ENCODE measurements at places on chromosomes 1 and 21.

DNA sequence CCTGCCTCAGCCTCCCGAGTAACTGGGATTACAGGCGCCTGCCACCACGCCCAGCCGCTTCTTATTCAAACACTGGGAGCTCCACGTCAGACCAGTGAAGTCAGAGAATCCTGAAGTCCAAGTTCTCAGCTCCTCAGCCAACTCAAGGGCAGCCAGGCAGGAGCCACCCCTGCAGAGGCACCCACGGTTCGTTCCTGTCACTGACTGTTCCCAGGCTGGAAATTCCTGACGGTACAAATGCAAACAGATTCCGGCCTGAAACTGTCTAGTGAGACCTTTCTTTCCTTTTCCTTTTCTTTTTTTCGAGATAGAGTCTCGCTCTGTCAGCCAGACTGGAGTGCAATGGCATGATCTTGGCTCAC, 11.7 kb downstream of the SLC35E2B start:
- no peak for DNase-seq

DNA sequence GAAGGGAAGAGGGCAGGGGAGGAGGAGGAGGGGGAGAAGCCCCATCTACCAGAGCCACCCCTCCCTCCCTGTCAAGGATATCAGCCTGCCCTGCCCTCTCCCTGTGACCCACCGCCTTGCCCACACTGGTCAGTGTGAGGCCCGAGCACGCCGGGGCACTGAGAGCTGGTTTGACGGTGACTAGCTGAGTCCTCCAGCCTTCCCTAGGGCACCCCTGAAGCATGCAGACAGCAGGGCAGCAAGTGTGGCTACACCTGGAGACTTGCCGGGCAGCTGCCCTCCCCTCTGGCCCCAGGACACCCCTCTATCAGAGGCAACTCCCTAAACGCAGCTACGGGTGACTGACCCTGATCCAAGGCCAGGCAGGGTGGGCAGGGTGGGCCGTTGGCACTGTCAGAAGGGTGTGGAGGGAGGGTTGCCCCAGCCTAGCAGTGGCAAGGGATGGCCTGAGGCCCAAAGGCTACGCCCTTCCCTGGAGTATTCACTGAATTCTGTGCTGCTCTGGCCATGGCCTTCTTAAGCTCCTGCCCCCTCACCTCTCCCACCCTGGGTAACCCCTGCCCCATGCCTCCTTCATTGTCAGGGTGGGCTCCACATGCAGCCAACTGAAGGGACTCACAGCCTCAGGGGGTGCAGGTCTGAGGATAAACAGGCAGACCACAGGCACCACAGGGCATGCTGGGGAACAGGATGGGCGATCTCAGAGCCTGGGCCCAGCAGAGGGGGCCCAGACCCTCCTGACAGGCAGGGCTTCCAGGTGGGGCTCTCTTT, 19.6 kb downstream of the WNT9A start:
- DNase-seq = no peak

DNA sequence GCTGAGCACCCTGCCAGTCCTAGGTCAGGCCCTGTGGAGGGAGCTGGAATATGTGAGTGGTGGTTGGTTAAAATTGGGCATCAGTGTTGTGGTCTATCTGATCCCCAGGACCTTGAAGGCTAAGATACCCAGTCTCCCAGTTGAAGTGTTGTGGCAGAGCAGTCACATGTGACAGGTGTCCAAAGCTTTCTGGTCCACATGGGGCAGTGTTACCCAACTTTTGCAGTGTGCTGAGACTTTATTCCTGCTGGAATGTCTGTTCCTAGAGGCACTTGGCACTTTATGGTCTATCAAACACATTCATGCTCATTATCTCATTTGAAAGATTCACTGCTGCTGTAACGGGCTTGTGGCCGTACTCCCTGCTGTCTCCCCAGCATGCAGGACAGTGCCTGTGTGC, 21.0 kb upstream of the LORICRIN start:
- no peak for DNase-seq

GRCh38 chr1:37035796-37036666, 1.7 kb upstream of the GRIK3 start:
- DNase-seq = no peak

DNA sequence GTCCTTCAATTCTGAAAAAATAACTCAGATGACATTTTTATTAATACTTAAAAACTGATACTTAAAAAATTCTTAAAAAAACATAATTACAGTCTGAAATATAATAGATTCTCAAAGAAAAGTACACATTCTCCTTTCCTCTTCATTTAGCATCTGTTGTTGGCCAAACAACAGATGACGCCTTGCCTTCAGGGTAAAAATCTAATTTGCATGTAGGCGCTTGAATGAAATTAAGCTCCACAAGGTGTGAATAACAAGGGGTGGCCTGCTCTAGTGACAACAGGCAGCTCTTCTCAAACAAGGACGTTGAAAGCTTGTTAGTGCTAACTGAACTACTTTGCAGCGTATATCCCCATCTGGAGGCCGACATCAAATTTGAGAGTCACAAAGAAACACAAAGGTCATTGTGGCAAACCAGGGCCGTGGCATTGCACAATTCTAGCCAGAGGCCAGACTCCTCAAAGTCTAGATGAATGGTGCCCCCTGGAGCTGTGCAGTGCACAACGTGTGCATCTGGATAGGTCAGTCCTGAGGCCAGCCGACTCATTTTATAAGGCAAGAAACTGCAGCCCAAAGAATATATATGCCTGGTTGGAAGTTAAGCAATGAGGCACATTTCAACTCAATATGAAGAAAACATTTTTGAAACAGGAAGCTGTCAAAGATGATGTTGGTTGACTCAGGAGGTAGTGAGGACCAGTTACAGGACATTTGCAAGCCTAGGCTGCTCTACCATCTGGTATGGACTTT, 459.2 kb upstream of the RUNX1 start:
- DNase-seq = no peak

- no peak for DNase-seq
Measured at GRCh38 chr21:40404396-40404800, 442.6 kb downstream of the DSCAM start.

Measured in dermis microvascular lymphatic vessel endothelial cell (primary cell).